ENCODE measurements at places on chromosomes 2 and 18.

- DNase-seq: no peak
These were observed 2.5 kb downstream of the DNMT3A start for GRCh38 chr2:25339211-25339674.

DNA sequence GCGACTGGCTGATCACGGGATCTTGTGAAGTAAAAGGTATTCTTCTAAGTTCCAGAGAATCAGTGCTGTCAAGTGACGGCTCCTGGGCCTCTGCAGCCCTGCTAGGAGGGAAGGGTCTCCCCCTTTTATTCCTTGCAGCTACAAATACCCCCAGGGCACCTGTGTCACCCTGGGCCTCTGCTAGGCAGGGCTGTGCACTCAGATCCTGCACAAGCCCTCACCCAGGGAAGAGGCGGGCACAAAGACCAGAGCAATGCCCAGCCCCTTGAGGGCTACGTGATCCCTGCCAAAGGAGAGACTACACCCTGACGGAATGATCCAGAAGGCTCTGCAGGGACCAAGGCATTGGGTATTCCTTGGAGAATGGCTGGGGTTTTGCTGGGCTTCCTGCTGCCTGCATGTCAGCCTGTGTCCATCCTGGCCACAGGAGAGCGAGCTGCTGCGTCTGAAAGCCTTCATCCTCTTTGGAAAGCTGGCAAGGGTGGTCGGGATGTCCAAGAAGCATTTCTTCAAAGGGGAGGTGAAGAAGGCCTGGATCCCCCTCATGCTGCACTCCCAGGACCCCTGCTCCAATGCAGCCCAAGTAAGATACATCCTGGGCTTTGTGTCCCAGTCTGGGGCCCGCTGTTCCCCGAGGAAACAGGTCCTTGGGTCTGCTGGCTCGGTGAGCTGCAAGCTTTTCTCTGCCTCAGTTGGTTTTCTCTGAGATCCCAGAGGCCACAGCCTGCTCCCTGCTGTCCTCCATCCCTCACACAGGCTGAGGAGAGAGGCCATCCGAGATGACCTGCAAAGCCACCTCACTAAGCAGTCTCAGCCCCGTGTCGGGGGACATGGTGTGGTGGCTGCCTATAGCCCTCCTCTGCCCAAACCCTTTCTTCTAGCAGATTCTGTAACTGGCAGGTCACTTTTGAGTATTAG lies 24.9 kb downstream of the HJURP start:
- DNase-seq: no peak

DNA sequence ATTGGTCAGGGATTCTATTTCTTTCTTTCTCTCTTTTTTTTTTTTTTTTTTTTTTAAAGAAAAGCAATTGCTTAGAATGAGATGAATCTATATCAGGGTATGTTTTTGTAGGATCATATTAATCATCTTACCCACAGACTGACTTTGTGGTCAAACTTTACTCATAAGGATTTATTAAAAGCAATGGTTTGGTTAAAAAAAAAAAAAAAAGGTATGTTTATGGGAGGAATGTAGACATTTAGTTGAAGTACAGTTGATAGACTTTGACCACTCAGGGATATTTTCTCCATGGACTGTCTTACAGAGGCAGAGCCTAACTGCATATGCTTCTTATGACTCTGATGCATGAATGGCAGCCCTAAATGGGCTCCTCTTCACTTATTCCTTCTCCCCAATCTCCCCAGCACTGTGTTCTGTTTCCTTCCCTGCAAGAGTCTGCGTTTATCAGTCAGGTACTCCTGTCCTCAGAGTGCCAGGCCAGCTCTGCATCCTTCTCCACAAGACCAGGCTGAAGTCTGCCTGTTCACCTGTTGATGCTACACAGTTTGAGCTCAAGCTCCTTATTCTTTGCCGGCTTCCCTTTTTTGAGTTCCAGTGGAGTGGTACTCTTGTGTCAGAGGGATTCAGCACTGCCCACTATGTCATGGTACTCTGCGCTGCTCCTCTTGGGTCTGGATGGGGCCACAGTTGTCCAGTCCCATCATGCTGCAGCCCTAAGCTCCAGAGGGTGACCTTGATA lies 24.3 kb downstream of the CRIM1 start:
- no peak for DNase-seq

GRCh38 chr2:185780890-185781289 lies 42.3 kb downstream of the FSIP2 start:
- no peak for DNase-seq

GRCh38 chr2:120052597-120052996 lies 39.7 kb downstream of the EPB41L5 start:
- no peak for DNase-seq

- DNase-seq: no peak
These were observed 27.2 kb downstream of the PXDN start for GRCh38 chr2:1717113-1717512.

GRCh38 chr2:122516775-122517174 lies 761.3 kb downstream of the TSN start:
- DNase-seq: no peak

DNA sequence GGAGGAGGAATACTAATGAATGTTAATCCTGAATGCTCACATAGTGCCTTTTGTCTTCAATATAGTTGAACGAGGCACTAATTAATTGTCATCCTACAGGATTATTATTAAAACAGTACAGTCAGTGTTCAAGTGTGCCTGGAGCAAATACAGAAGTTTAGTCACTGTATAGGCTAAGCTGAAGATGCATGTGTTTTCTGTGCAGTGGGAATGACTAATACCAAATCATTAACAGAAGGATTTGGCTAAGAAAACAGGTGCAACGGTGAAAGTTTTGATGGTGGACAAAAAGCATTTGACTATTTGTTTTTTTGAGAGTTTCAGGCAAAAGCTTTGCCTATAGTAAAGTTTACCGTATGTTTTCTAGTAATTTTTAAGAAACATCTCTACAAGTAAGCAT lies 62.8 kb downstream of the DCC start:
- DNase-seq: peak; percentile 57

DNA sequence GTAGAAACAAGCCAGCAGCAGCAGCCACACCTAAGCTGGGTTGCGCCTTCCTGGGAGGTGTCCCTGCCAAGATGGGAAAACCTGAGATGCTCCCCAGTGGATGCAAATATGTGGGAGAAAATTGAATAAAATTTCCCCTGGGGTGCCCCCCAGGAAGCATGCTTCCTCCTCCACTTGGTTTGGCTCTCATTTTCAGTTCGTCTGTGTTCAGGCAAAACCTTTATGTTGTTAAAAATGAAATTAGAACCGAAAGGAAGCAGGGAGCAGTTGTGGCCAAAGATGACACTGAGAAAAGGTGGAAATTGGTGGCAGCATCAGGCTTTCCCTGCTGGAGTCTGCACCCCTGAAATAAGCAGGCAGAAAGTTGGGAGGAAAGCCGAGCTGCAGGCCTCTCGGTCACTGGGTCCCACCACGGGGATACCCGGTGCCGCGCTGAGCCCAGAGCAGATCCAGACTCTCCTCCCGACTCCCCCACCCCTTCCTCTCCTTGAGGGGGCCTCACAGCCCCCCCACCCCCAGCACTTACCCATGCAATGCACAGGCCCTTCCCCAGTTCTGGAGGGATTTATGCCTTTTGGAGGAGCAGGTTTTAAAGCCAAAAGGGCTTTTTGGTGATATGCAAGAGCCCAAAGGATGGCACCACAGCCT lies 267.7 kb upstream of the SPRED2 start:
- DNase-seq: no peak

GRCh38 chr18:25737710-25738311 lies 352.6 kb downstream of the SS18 start:
- DNase-seq: peak; percentile 38

DNA sequence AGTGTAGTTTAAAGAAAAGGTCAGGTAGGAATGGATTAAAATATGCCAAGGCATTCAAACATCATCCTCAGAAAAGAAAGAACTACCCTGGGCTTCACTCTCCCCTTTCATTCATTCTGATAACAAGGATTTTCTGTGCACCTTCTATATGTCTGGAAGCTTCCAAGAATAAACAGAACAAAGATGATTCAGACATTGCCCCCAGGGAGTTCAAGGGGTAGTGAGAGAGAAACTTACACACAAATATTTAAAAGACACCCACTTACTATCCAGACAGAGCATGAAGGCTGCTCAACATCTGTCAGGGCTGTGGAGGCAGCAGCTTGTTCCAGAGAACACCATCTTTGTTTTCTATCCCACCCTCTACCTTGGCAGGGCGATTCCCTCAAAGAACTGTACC lies 140.5 kb downstream of the ALK start:
- no peak for DNase-seq

GRCh38 chr18:8526332-8526731 lies 82.9 kb upstream of the RAB12 start:
- DNase-seq: no peak

- DNase-seq: no peak
These were observed 67.9 kb upstream of the PIK3C3 start for GRCh38 chr18:41887100-41887499.

GRCh38 chr2:222447131-222447530 lies 22.8 kb downstream of the SGPP2 start:
- DNase-seq: no peak

DNA sequence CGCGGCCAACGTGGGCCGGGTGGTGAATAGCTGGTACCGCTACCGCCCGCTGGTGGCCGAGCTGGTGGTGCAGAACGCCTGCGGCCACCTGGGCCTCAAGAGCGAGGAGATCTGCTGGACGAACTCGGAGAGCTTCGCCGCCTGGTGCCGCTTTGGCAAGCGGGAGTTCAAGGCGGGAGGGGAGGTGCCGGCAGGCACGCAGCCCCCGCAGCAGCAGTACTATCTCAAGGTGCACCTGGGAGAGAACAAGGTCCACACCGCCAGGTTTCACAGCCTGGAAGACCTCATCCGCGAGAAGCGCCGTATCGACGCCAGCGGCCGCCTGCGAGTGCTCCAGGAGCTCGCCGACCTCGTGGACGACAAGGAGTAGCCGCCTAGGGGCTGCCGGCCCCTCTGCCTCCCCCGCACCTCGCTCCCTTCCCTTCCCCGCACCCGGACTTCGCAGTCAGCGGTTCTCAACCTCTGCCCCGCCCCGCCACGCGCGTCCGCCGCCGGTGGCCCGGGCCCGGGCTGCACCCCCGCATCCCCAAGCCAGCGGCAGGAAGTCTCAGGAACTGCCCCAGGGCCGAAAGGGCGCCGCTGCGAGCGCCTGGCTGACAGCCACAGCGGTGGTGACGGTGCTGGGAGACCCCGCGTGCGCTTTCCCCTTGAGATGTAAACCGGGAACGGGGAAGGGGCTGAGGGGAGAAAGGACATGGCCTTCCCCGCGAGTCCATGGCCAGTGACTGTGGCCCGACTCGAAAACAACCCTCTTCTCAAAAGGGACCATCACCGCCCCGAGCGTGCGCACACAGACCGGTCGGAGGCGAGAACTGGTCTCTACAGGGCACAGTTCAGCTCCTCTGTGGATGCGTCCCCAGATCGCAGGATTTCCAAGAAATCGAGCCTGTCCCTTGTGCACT lies 2.2 kb downstream of the LRATD1 start:
- DNase-seq: peak; percentile 94

- DNase-seq: peak; percentile 19
These were observed 56.0 kb downstream of the HAUS1 start for GRCh38 chr18:46160050-46160798.

DNA sequence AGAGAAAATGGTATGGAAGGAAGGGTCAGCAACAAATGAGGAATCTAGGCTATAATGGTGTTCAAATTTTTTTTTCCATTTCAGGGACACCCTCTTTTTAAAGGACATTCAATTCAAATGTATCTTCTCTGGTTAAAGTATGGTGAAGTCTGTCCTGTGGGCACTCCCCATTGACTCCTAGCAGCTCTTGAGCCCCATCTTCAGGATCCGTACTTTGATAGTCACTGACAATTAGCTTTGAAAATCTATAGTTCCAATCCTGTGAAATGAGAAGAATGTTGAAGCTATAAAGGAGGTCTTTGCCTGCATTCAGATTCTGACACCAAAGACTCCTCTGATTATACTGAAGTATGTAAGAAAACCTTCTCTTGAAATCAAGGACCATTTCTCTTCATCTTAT lies 43.3 kb downstream of the KCNH7 start:
- DNase-seq: peak; percentile 64

DNA sequence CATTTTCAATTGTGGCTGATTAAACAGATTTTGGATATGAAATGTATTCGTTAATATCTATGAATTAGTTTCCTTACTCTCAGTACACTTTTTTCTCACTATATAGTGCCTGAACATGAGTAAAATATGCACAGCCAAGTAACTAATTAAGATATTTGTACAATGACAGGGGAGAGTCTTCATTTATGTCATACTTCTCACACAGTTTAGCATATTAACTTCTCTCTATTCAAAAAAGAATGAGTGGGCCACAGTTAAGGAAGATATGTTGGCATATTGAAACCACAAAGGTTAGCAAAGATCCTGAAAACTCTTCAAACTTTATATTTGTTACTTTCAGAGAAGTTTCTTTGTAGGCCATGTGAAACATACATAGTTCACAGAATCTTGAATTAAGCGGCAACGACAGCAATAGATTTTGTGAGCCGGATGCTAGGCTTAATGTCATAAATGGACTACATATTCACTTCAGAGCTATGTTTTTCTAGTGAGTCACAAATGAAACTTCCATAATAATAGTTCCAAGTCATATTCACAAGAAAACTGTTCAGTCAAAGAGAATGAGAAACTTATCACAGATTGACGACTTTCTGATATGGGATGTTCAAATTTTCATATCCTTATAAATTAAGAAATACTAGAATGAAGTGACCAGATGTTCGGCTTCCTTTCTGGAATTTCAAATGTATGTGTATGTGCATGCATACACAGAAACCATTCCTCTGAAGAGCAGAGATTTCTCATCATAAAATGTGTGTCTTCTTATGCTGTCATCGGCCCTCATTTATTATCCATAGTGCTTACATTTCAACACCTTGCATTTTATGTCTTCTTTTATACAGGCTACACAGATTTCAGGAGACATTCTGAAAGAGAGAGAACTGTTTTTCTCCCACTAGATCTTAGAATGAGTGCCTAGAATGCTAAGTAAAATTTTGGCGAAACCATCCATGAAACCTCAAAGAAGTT lies 584.0 kb downstream of the SATB2 start:
- DNase-seq: no peak

DNA sequence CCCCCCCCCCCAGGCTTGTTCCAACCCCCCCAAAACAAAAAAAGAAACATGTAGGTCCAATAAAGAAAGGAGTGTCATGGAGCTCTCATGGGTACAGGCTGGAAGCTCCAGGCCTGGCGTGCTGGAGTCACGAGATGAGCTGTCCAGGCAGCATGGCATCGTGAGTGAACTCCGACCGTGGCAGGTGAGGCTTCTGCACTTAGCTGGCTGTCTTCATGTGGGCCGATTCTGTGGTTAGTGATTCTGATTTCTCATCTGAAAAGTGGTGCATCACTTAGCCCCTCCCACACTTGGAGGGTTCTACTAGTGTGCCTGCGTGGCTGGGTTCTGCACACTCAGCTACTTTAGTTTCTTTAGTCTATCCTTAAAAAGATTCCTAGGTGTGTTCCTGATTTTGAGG lies 126.4 kb upstream of the MGAT5 start:
- DNase-seq: no peak

- DNase-seq: peak; percentile 97
These were observed 563.1 kb upstream of the LINC00305 start for GRCh38 chr18:64712035-64712434.

DNA sequence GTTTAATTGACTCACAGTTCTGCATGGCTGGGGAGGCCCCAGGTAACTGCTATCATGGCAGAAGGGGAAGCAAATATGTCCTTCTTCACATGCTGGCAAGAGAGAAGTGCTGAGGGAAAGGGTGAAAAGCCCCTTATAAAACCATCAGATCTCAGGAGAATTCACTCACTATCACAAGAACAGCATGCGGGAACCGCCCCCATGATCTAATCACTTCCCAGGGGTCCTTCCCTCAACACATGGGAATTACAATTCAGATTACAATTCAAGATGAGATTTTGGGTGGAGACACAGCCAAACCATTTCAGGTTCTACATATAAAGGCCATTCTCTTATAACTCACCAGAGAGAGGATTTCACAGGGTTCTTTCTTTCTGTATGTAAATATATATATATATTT lies 62.9 kb downstream of the VRK2 start:
- DNase-seq: no peak

- DNase-seq: no peak
These were observed 22.6 kb upstream of the GIGYF2 start for GRCh38 chr2:232674491-232674890.
